CD4-positive, alpha-beta T cell treated with Interleukin-17A for 1 hour (primary cell): ENCODE measurements at places on chromosomes 3 and 15.

GRCh38 chr15:39874890-39875549 lies 45.0 kb downstream of the GPR176 start:
- DNase-seq: peak; percentile 36

- DNase-seq: no peak
Measured at GRCh38 chr3:184238246-184238818, 8.9 kb downstream of the VWA5B2 start.

DNA sequence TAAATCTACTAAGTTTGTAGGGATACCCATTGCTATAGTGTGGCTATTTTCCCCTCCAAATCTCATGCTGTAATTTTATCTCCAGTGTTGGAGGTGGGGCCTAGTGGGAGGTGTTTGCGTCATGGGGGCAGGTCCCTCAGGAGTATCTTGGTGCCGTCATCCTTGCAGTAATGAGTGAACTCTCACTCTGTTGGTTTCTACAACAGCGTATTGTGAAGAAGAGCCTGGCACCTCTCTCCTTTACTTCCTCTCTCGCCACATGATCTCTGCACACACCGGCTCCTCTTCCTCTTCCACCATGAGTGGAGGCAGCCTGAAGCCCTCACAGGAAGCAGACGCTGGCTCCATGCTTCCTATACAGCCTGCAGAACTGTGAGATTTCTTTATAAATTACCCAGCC lies 34.0 kb upstream of the TRPM1 start:
- DNase-seq: no peak

GRCh38 chr15:81516461-81516860 lies 142.4 kb upstream of the TMC3 start:
- DNase-seq: no peak

DNA sequence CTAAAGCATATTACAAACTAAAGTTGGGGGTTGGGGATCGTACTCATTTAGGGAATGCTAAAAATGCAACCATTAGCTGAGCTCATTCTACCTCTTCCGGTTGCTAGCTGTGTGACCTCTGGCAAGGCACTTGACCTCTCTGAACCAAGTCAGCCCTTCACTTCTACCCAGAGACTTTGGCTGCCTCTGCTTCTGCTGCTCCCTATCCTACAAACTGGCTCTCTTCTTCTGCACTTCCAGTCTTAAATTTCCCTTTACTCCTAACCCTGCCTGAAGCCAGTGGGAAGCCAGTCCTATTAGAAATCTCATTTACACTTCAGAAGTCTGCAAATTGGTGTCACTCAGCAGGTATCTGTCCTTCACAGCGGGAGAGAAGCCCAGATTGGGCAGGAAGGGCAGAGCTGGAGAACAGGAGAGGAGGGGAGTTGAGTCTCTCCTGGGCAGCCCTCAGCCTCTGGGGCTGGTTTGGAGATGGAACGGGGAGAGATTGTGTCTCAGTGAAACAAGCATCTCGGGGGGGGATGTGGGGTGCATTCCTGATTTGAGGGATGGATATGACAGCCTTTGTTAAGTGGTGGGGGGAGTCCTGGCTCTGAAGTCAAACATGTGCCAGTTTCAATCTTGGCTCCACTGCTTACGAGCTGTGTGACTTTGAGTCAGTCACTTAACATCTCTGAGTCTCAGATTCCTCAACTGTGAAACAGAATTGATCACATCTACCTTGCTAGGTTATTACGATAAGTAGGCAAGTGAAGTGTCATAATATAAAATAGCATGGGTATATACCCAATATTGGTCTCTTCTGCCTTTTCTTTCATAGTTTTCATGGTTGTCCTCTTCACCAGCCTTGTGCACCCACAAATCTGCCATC lies 7.8 kb upstream of the AEN start:
- DNase-seq: no peak

DNA sequence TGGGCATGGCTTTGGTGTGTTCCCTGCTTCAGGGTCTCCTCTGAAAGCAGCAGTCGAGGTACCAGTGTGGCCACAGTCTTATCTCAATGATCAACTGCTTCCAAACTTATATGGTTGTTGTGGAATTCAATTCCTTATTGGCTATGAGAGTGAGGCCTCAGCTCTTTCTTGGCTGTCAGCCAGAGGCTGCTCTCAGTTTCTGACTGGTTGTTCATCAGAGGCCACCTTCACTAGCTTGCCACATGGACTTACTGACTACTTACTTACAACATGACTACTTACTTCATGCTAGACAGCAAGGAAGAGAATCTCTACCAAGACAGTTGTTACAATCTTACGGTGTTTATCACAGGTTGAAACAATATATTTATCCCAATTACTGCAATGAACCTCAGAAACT lies 789.2 kb downstream of the DIPK2A start:
- DNase-seq: no peak

GRCh38 chr3:180417241-180417640 lies 184.7 kb upstream of the TTC14 start:
- DNase-seq: no peak

GRCh38 chr3:79930196-79930595 lies 162.4 kb upstream of the ROBO1 start:
- DNase-seq: no peak

DNA sequence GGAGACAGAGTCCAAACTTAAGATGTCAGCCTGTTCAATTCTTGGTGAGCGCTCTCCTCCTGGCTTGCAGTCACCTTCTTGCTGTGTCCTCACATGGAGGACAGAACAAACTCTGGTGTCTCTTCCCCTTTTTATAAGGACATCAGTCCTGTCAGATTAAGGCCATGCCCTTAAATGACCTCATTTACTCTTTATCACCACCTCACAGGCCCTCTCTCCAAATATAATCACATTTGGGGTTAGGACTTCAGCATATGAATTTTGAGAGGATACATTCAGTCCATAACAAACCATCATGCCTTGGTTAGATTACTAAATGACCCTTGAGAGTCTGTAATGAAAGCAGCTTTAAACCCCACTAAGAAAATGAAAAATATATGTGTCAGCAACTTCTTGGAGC lies 175.2 kb downstream of the TAFA4 start:
- no peak for DNase-seq

GRCh38 chr15:95106801-95107200 lies 875.4 kb downstream of the MCTP2 start:
- no peak for DNase-seq

- DNase-seq: no peak
Measured at GRCh38 chr3:174891524-174892203, 32.5 kb downstream of the NAALADL2 start.
